CD4-positive, alpha-beta T cell treated with Interferon alpha-2 for 1 hour (primary cell): ENCODE measurements at places on chromosomes 13 and 19.

GRCh38 chr13:99064624-99065234 lies 86.9 kb upstream of the DOCK9 start:
- no peak for DNase-seq

- no peak for DNase-seq
Measured at GRCh38 chr13:106390367-106390766, 145.1 kb downstream of the EFNB2 start.

DNA sequence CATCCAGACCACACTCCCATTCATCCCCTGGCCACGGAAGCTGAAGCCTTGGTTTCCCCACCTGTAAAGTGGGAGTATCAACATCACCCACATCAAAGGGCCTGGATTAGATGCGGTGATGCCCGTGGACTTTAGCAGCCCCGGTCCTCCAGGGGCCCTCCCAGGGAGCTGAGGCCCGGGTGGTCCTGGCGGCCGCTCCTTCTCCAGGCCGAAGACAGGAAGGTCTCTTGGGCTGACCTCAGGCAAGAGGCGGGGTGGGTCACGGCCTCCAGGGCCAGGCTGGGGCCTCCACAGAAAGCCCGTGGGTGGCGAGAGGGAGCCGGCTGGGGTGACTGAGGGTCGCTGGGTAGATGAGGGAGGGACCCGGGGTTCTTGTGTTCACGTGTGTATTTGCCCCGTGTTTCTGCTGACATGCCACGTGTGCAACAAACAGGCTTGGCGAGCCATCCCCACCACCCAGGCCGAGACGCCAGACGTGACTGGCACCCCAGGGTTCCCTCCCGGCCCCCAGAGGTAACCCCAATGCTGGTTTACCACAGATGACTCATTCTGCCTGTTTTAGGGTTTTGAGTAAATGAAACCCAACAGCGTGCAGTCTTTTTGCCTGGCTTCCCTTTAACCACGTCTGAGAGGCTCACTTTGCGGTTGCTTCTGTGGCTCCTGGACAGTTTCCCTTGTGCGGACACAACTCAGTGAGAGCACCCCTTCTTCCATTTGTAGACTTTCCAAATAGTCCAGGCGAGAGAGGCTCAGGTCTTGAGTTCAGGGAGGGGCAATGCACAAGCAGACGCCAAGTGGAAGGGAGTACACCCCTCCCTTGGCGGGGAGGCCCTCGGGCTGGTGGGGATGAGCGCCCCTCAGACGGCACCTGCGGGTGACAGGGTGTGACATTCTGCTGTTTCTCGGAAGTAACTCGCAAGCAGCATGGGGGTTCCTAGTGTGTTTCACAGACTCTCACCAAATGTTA lies 42.9 kb downstream of the C13orf46 start:
- peak; percentile 72 for DNase-seq

DNA sequence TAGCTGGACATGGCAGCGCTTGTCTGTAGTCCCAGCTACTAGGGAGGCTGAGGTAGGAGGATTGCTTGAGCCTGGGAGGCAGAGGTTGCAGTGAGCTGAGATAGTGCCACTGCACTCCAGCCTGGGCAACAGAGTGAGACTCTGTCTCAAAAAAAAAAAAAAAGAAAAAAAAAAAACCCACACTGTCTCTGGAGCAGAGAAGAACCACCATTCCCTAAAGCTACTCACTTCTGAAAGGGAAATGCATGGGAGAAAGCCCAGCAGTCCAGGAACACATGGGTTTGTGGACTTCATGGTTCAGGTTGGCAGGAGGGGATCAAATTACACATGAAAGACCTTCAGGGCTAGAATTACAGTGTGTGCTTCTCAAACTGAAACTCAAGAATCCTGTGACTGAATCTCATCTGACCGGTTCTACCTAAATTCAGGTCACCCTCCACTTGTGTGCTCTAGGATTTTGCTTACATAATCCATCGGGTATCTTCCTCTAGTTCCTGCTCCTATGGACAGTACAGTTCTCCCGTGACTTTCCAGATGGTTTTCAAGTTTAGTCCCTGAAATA lies 30.2 kb upstream of the CPB2 start:
- DNase-seq = no peak

DNA sequence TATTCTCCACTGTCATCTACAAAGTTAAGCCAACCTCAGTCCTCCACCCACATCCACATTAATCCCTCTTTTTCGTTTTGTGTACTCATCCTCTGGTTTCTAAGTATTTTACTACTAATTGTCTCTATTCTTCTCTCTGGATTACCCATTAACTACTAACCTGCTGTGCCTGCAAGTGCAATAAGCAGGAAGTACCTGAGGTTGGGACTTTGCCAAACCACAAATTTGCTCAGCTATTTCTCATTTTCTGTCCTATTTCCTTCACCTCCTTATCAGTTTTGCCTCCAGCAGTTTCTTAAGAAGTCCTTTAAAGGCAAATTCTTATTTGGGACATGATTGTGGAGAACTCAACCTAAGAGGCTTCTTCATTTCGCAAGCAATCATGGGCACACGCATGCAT lies 1708.9 kb downstream of the SLITRK5 start:
- DNase-seq = no peak

GRCh38 chr19:13092606-13093235 lies 9.9 kb downstream of the LYL1 start:
- no peak for DNase-seq

DNA sequence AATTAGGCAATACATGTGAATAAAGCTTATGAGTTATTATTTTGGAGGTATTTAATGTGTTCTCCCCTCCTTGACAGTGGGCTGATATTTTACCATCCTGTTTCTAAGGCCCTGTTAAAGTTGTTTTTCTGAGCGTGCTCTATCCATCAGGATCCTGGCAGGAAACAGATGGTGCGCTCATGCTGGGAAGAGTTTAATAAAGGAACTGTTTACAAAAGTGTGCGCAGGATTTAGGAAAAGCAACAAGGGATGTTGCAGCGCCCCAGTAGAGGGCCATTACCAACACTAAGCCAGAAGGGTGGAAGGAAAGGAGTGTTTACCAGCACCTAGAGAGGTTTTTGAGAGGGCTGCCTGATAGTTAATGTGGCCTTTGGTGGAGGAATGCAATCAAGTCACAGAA lies 374.5 kb downstream of the KCNRG start:
- no peak for DNase-seq

- DNase-seq = no peak
Measured at GRCh38 chr13:46192412-46192811, 10.4 kb upstream of the LCP1 start.

DNA sequence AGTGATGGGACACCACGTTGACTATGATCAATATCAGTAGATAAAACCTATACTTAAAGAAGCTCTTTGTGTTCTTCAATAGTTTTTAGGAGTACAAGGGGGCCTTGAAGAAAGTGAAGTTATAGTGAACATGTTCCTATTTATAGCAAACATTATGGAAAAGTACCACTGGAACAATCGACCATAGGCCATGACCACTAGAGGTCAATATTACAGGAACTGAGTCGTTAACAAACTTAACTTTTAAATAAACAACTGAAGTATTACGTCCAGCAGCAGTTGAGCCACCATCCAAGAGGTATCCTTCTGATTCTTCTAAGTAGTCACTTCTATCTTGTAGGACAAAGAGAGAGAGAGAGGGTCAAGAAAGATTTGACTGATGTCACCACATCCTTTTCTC lies 391.0 kb upstream of the SLITRK5 start:
- DNase-seq = no peak

DNA sequence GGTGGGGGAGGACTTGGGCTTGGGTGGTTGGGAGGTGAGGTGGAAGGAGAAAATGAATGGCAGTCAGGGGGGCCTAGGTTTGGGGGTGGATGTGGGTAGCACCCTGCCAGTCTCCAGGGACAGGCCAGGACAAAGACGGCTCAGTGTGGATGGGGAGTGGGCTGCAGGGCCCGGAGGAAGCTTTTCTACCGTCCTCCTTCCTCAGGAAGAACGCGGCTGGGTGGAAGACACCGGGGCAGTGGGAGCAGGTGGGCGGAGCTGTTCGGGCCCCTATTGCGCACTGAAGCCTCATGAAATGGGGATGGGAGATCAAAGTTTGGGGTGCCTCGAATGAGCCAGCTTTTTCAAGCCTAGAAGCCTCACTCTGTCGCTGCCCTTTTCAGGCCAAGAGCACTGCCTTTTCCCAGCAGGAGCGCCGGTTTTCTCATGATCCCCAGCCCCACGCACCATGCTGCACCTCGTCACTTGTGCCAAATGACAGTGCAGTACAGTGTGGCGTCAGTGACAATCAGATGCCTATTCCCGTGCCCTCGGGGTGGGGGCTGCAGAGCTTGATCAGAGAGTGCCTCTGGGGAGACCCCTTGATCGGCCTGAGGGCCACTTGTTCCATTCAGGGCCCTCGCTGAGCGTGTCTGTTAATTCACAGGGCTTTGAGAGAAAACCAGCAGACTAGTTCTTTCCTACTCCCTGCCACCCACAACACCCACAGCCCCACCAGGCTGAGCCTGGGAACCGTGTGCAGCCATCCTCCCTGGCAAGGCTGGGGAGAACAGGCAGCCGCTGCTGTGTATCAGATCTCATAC lies 1.5 kb downstream of the CALM3 start:
- peak; percentile 18 for DNase-seq

DNA sequence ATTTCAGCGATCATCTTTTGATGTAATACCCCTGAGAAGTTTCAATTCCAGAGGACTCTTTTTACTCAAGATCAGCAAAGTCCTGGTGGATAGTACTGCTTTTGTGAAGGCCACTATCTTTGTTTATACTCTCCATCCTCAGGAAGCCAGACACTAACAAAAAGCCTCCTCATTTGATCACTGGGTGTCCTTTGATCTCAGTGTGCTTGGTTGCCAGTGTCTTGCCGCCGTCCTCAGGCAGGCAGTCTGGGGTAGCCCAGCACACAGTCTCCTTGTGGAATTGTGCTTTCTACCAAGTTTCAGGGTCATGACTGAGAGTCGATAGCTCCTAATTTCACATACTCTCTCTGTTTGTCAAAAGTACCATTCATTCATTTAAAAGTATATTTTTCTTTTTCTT lies 762.2 kb downstream of the EFNB2 start:
- no peak for DNase-seq

GRCh38 chr13:113786262-113786841 lies 27.3 kb downstream of the TMEM255B start:
- DNase-seq = no peak
